MV-4-11 (cell line): ENCODE measurements at places on chromosomes 2 and 18.
A peak's percentile ranks its signal among the peaks of the same experiment; 100 is the strongest.

DNA sequence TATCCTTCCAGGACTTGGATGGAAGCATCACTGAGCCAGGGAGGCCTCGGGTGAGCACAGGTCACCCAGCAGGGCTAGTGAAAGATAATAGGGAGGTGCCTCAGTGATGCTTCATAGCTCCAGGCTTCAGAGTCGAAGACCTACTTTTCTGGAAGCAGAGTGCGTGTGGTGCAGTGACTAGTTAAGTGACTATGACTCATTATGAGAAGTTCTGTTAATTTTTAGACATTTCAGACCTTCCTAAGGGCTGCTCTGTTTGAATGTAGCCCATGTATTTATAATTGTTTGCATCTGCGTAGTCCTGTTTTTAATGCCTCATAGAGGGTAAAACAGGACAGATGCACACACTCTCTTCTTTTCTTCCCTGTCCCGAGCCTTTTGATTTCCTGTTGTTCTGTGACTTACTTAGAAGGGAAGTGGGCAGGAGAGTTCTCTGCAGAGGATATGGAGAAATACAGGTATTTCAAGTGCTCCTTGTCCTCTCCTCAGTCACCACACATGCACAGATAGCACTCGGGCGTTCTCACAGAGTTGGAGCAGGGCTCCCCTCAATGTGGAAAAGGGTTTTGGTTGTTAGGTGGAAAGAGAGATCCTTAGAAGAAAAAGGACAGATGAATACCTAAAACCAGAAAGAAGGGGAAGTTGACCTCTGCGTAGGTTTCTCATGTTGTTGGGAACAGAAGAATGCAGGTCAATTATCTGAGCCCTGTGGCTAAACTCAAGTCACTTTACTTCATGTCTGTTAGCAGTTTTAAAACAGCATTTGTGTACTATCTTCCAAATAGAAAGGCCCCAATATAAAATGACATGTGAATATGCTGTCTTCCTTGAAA lies 34.7 kb downstream of the RALB start:
- peak; percentile 44 for DNase-seq

DNA sequence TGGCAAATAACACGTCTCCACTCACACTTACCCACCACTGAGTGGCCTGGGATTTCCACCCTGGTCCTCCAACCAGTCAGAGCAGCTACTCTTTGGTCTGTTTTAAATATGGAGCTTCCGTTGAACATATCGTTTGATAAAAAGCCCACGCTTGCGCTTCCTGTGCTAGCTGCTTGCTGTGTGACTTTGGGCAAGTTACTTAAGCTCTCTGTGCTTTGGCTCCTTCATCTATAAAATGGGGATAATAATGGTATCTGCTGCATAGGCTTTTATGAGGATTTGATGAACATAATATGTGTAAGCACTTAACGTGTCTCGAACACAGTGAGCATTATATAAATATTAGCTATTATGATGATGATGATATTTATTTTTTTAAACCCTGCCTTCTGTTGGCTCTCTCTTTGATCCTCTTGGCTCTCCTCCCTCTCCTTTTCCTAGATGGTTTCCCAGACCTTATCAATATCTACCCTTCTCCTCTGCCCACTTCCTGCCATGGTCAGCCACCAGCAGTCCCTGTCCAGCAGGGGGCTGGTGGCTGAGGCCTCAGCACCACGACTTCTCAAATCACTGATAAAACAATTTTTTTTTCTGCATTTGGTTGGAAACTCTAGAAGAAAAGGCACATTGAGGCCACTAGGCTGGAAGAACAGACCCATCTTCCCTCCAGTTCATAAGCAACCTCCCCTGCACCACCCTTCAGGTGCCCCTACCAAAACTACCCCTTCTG lies 191.9 kb downstream of the LOXHD1 start:
- DNase-seq, result no peak

- DNase-seq, result no peak
These were observed 113.7 kb downstream of the SRBD1 start for GRCh38 chr2:45497355-45497754.

- DNase-seq, result no peak
These were observed 594.3 kb upstream of the NETO1 start for GRCh38 chr18:73462092-73462491.

DNA sequence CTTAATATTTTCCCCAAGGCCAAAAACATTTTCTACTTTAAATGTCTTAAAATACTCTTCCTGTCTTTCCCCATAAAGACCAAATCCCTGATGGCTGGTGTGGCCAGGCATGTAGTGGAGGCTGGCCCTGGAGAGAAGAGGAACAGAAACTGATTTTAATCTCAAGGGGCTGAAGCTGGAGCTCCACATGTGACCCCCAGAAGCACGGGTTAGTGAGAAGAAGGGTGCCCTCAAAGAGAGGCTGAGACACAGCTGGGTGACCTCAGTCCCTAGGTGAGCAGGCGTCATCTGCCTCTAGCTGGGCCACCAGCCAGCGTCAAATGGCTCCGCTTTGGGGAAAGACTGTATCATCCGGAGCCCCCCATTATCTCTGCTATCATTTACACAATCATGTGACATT lies 19.3 kb upstream of the TMEM18 start:
- DNase-seq, result peak; percentile 91

GRCh38 chr2:101696272-101697123 lies 1.0 kb upstream of the MAP4K4 start:
- no peak for DNase-seq

GRCh38 chr2:171267855-171268629 lies 107.3 kb upstream of the TLK1 start:
- DNase-seq, result no peak

GRCh38 chr2:233801357-233802131 lies 23.4 kb downstream of the MROH2A start:
- DNase-seq, result no peak

- DNase-seq, result no peak
These were observed 133.5 kb downstream of the GLI2 start for GRCh38 chr2:120869036-120869729.

- peak; percentile 30 for DNase-seq
These were observed at the start of gene EPB41L3 for GRCh38 chr18:5543773-5544389. TSS of gene EPB41L3 (minus strand) at chr18:5543997. CDS start at chr18:5489183, 54,814 bp downstream.

- DNase-seq, result no peak
These were observed 141.2 kb upstream of the TWIST2 start for GRCh38 chr2:238706673-238707072.

GRCh38 chr18:31380912-31381311 lies 4.3 kb downstream of the DSG4 start:
- no peak for DNase-seq

DNA sequence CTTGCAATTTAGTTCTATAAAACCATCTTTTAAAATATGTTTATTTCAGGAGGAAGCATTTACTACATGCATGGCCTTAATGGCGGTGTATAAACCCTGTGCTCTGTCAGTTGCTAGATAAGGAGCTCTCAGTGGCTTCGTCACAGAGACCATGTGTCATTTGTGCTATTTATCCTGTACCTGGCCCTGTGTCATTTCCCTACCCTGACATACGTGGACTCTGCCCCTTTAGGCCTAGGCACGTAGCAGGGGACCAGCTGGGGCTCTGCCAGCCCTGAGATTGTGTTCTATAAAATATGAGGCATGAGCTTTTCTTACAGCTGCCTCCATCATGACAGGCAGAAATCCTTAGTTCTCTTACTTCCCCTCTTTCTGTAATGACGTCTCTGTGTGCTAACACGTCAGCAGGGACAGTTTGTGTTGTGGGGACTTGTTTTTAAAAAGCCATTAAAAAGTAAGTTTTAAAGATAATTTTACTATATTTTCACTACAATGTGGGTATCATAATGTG lies 88.0 kb downstream of the ITGB1BP1 start:
- peak; percentile 42 for DNase-seq

DNA sequence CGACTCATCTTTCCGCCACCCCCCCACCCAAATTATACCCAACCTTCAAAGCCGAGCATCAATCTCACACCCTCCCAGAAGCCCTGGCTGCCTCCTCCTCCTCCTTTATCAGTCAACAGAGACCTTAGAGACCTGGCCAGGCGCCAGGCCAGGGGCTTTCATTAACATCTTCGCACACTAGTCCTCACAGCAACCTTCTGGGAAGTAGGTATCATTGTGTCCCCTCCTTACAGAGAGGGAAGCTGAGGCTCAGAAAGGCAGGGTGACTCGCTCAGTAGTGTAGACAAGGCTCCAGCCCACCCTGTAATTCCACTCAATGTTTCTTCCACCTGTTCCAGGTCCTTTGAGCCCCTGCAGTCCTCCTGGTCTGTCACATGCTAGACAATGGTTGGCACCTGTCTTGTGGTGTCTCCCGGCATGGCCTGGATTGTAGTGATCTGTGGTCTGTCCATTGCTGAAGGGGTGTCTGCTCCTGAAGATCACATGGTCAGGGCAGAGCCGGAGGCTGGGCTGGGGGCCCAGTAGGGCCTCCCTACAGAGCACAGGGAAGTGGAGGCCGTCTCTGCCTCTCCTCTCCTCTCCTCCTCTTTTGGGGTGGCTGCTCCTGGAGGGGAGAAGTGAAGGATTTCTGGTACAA lies 36.0 kb downstream of the KLHL29 start:
- no peak for DNase-seq

GRCh38 chr2:105519516-105519915 lies 120.7 kb upstream of the FHL2 start:
- peak; percentile 1 for DNase-seq

DNA sequence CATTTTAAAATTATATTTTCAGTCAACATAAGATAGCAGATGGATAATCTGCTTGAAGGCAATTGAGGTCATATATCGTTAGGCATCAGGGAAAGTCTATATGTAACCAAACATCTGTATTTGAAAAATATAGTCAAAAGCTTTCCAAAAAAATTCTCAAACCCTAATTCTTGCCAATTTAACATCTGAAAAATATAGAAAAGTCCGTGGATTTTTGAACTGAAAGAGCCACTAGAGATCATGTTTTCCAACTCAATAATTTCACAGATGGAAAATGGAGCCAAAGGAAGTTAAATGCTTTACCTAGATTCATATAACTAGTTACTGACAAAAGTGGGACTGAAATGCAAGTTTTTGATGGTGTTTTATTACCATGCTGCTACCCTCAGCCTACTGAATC lies 185.1 kb upstream of the ZNF804A start:
- no peak for DNase-seq

- DNase-seq, result no peak
These were observed 46.3 kb upstream of the LPIN2 start for GRCh38 chr18:3059272-3059671.

- DNase-seq, result peak; percentile 8
These were observed 894 bp downstream of the SMAD7 start for GRCh38 chr18:48949606-48950535.

DNA sequence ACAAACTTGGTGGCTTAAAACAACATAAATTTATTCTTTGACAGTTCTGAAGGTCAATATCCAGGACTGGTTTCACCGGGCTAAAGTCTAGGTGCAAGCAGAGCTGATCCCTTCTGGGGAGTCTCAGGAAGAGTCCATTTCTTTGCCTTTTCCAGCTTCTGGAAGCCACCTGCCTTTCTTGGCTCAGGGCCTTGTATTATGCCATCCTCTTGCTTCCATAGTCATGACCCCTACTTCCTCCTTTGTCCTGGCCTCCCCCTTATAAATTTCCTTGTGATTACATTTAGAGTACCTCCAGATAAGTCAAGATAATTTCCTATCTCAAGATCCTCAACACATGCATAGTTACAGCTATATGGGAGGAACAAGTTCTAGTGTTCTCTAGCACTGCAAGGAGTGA lies 1089.5 kb downstream of the LRP1B start:
- no peak for DNase-seq

- no peak for DNase-seq
These were observed 304.4 kb upstream of the ZC3H15 start for GRCh38 chr2:186181625-186182024.

GRCh38 chr2:99636144-99637034 lies 146.6 kb upstream of the REV1 start:
- peak; percentile 67 for DNase-seq

GRCh38 chr2:23460228-23460627 lies 75.2 kb downstream of the KLHL29 start:
- DNase-seq, result no peak

GRCh38 chr18:39172695-39173421 lies 1607.3 kb upstream of the CELF4 start:
- DNase-seq, result no peak

DNA sequence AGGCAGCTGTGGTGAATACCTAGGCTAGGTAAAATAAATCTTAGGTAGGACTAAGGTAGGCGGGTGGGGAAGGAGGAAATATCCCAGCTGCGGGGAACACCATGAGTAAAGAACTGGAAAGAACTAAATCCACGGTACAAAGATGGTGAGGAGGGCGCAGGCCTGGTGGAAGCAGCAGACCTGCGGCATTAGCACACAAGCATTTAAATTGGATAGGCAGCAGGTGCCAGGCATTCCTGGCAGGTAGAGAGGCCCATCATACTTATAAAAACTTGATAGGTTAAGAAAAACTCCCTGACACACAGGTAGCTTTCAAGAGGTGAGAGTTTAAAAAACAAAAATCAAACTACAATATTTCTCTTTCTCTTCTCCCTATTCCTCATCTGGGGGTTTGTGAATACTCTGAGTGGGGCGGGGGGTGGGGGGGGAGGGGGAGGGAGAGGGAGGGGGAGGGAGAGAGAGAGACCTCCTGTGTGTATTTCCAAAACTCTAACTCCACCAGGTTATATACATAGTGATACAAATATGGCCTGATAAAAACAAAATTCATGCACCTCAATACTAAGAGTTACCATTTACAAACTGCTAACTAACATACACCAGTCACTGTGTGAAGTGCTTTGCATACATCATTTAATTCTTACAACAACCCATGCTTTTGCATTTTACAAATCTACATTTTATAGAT lies 13.5 kb downstream of the AAK1 start:
- no peak for DNase-seq

DNA sequence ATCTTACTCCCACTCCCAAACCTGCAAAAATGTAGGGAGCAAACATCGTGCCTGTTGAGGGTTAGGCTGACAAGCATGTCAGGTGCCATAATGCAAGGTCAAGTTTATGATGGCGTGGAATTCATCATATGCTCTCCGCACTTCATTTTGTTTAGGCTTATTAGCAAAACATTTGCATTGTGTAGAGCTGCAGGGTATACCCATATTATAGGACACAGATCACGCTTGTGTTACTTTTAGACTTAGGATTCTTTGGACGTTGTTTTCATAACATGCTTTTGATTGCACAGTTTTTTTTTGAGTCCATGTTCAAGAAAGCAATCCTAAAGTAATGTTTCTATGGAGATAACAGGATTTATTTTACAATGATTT lies 22.9 kb downstream of the MBP start:
- no peak for DNase-seq

GRCh38 chr2:191800874-191801273 lies 46.0 kb downstream of the CAVIN2 start:
- no peak for DNase-seq

DNA sequence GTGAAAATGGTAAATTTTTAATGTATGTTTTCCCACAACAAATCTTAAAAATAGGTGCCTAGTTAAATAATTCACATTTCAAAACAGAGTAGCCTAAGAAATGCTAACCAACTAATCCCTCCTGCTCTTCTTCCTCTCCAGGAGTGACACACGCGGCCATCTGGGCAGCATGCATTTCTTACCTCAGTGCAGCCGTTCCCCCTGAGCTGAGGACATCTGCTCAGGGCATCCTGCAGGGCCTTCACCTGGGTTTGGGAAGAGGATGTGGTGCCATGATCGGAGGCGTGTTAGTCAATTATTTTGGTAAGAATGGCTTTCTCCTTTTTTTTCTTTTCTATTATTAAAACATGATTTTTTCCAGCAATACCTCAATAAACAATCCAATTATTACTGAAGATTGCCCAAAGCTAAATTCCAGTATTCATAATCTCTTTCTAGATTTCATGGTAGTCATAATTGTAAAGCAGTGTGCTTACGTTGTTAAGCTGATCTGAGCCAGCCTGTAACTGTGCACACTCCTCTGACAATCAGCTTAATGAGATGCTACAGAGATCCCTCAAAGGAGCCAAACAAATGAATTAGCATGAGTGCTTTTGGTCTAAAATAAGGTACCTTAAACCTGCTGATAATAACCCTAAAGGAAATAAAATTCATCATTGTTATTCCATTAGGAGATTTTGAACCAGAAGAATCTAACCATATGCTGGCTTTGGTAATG lies 45.8 kb downstream of the NEMP2 start:
- DNase-seq, result no peak
